ENCODE measurements at places on chromosomes 6 and 20.

DNA sequence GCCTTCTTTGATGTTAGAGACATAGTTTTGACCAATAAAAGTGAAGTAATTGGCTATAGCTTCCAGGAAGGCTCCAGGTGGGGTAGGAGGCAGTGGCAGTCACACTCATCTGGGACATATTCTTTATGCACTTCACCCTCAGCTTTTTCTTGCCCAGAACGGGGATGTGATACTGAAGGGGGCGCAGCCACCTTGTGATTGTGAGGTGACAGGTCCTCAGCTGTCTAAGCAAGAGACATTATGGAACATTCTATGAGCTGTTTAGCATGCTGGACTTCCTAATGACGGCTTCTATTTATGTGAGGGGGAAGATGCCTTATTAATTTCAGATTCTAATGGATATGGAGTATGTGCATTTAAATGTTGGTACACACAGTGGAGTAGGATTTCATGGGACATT, 151.3 kb upstream of the ZFP64 start:
- DNase-seq = no peak

DNA sequence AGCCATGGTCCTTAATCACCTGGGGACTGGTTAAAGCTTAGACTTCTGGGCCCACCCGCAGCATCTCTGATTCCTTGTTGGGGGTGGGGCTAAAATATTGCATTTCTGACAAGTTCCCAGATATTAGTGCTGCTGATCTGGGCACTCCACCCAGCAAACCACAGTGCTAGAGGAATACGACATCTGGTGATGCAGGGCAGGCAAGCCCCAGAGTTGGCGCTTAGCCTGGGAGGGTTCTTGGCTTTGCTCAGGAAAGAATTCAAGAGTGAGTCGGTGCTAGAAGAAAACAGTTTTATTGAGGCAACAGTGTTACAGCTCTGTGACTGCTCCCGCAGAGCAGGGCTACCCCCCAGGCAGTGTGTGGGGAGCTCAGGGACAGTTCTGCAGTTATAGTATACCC, 210.7 kb downstream of the TFAP2C start:
- DNase-seq = no peak

- no peak for DNase-seq
Observed at GRCh38 chr20:61925555-61926252, 140.0 kb downstream of the TAF4 start.

DNA sequence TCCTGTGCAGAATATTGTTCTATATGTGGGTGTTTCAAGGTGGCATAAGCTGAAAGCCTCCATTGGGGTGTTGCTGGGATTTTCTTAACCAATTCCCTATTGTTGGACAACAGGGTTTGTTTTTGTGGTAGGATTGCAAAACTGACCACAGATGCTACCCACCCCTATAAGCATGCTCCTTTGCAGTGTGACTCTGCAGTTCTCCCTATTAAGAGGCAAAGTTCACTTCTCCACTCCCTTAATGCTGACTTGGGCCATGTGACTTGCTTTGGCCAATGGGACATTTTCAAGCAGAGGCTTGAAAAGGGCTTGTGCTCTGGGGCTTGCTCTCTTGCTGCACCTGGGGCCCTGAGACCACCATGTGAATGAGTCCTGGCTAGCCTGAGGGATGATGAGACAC, 8.5 kb upstream of the ANGPT4 start:
- no peak for DNase-seq

DNA sequence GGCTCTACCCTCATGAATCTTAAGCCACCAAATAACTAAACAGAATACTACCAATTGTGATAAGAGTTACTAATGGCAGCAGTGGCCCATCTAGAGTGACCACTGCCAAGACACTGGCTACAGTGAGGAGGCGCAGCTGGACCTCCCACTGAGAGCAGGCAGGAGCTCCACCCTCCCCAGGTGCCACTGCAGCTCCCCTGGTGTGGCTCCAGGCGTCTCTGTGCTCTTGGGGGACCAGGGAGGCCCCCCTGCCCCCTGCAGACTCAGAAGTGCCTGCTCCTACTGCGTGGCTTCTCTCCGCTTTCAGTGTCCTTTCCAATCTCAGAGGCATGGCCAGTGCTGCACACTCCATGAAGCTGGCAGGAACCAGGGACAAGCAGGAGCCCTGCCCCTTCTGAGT, 23.4 kb downstream of the MC3R start:
- DNase-seq = no peak

- no peak for DNase-seq
Observed at GRCh38 chr20:44743080-44743701, 2.5 kb upstream of the KCNK15 start.

GRCh38 chr20:1758765-1759164, 101.2 kb upstream of the SIRPG start:
- DNase-seq = no peak

DNA sequence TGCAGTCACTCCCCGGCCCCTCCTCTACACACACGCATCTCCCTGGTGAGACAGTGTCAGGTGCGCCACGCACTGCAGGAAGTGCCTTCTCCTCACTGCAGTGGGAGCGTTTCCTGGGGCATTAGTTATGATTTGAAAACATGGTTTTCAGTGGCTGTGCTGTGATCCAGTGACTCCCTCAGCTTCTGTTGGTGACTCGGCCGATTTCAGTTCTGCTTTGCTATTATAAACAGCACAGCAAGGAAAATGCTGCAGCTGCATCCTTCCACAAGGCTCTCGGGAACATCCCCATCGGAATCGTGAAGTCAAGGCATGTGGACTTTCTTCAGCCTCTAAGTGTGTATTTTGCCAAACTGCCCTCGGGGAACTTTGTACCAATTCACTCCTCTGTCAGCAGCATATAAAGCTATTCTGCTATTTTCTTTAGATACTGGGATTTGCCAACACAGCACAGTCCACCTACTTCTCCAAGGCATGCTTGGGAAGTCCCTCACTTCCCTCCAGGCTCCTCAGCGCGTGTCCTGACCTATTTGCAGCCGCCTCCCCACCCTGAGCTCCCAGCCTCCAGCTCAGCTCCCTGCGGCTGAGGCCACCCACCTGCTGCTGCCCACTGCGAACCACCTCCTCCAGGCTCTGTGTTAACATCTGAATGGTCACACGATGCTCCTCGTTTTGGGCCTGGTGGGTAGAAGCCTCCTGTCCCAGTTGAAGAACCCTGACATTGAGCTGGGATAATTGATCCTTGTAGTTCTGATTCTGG, 54.5 kb downstream of the GINS1 start:
- DNase-seq = no peak

GRCh38 chr20:38196592-38196991, 31.5 kb upstream of the TGM2 start:
- DNase-seq = no peak

GRCh38 chr6:76072562-76072961, at the start of gene IMPG1:
Gene IMPG1, minus strand, starts transcription at chr6:76072662. Its CDS starts 174 bp downstream, at chr6:76072488.
- DNase-seq = no peak
